ENCODE measurements at places on chromosomes 4 and X. TPM values are rescaled to one million over a fixed set of nuclear protein-coding genes. Genes with fewer than 3 reads are reported as not detected.

GRCh38 chr4:146329050-146329716 is 114.8 kb downstream of the REELD1 start:
- no peaks in the 10 kb centered on the region for H3K4me1 ChIP-seq
- H3K27ac ChIP-seq, result no peak overlapping the region
- no peaks in the 10 kb centered on the region for H3K27me3 ChIP-seq
- no peak overlapping the region for H3K4me3 ChIP-seq
- no peaks in the 10 kb centered on the region for H3K36me3 ChIP-seq

DNA sequence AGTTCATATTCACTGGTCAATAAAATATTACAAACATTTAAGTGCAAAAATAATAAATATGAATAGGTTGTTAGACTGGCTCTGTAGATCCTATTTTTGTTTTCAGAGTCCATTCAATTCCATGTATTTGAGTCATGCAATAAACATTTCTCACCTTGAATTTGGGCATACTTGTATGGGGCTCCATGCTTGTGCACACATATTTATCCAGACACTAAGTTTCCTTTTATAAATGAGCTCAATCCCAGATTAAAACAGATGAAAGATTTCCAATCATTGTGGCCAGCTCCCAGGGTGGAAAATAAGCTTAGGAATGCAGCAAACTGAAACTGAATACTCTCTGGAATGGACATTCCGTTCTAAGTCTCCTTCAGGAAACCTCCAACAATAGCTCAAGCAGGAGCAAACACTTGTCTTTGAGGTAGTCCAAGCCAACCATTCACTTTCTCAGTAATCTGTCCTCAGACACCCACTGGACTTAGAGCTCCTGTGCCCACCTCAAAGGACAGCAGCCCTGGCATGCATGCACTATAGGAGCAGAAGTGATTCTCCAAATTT is 16.4 kb downstream of the DMD start:
- H3K27ac ChIP-seq, result no peak overlapping the region
- H3K4me1 ChIP-seq, result no peaks in the 10 kb centered on the region
- no peaks in the 10 kb centered on the region for H3K36me3 ChIP-seq
- no peak overlapping the region for H3K4me3 ChIP-seq
- peak; percentile 38 for DNase-seq

GRCh38 chr4:77443941-77444340 is 161.7 kb upstream of the CXCL13 start:
- H3K27ac ChIP-seq, result no peak overlapping the region
- H3K27me3 ChIP-seq, result no peaks in the 10 kb centered on the region

GRCh38 chr4:95606739-95607138 is 58.0 kb upstream of the UNC5C start:
- no peaks in the 10 kb centered on the region for H3K27me3 ChIP-seq
- H3K36me3 ChIP-seq, result no peaks in the 10 kb centered on the region
- H3K4me1 ChIP-seq, result no peaks in the 10 kb centered on the region
- no peak overlapping the region for H3K4me3 ChIP-seq
- H3K27ac ChIP-seq, result no peak overlapping the region

GRCh38 chr4:25951390-25951952 is 37.5 kb downstream of the SMIM20 start:
- H3K36me3 ChIP-seq, result no peaks in the 10 kb centered on the region
- H3K27ac ChIP-seq, result no peak overlapping the region
- no peaks in the 10 kb centered on the region for H3K27me3 ChIP-seq
- DNase-seq, result no peak

DNA sequence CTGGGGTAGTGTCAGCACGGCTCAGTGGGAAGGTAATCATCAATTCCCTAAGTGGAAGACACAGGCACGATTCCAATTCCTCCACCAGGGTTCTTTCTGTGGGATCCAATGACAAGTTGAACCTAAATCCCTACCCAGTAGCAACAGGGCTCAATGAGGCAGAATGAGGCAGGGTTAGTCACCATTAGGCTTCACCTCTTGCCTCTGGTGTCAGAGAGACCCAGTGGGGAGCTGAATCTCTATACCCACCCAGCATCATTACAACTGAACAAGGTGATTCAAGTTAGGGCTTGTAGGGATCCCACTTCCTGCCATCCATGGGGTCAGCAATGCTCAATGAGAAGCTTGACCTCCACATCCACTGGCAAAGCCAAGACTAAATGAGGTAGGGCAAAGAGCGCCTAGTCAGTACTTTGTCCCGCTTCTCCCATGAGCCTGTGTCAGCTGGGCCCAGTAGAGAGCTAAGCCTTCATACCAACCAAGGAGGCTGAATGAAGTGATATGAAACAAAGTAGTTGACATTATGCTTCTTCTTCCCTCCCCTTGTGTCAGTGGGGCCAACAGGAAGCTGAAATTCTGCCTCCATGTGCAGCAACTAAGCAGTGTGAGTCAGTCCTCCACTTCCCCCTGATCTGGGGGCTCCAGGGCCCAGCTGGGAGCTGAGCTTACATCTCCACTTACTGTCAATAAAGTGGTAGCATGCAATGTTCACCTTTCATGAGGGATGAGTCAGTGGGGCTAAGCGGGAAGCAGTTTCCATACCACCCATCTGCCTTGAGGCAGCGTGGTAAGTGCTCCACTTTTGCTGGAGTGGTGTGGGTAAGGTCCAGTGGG is 36.4 kb upstream of the RBM41 start:
- H3K27ac ChIP-seq, result no peak overlapping the region
- H3K27me3 ChIP-seq, result no peaks in the 10 kb centered on the region
- H3K4me1 ChIP-seq, result no peaks in the 10 kb centered on the region
- H3K36me3 ChIP-seq, result no peaks in the 10 kb centered on the region

GRCh38 chr4:10732235-10732913 is 47.8 kb upstream of the CLNK start:
- no peak overlapping the region for H3K27ac ChIP-seq
- H3K36me3 ChIP-seq, result no peaks in the 10 kb centered on the region
- H3K27me3 ChIP-seq, result no peaks in the 10 kb centered on the region
- no peaks in the 10 kb centered on the region for H3K4me1 ChIP-seq

- H3K27ac ChIP-seq, result no peak overlapping the region
- H3K27me3 ChIP-seq, result no peaks in the 10 kb centered on the region
Observed at GRCh38 chr4:184348311-184349233, 125.8 kb downstream of the IRF2 start.

- peaks cover 18% of the 10 kb centered on the region for H3K4me1 ChIP-seq
- no peaks in the 10 kb centered on the region for H3K27me3 ChIP-seq
- H3K36me3 ChIP-seq, result peaks cover 13% of the 10 kb centered on the region
- H3K27ac ChIP-seq, result no peak overlapping the region
Observed at GRCh38 chr4:52711272-52711671, 40.0 kb downstream of the ERVMER34-1 start.

GRCh38 chr4:61220556-61220955 is 20.4 kb downstream of the ADGRL3 start:
- H3K27ac ChIP-seq, result no peak overlapping the region
- H3K27me3 ChIP-seq, result no peaks in the 10 kb centered on the region
- no peak overlapping the region for H3K4me3 ChIP-seq
- DNase-seq, result no peak
- H3K36me3 ChIP-seq, result no peaks in the 10 kb centered on the region
- H3K4me1 ChIP-seq, result peaks cover 29% of the 10 kb centered on the region

GRCh38 chr4:156437666-156438065 is 484.0 kb upstream of the CTSO start:
- H3K4me3 ChIP-seq, result no peak overlapping the region
- H3K27ac ChIP-seq, result no peak overlapping the region
- H3K27me3 ChIP-seq, result no peaks in the 10 kb centered on the region
- no peaks in the 10 kb centered on the region for H3K4me1 ChIP-seq

DNA sequence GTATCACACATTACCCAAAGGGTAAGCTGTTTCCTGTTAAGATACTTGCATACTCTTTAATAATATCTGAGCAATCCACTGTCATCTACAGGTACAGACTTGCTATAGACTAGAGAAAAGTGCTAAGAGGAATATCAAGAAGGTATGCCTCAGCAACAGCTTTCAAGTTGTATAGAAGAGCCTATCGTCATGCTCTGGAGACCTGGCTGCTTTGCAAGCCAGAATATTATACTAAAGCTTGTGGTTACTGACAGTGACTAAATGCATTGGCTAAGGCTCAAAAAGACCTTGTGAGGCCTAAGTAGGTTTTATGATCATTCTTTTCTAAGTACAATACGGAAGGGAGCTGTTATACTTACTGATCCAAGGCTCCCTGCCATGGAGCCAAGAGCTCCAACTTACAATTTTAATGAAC is 11.3 kb downstream of the LAMP2 start:
- DNase-seq, result no peak
- H3K4me3 ChIP-seq, result no peak overlapping the region
- no peaks in the 10 kb centered on the region for H3K36me3 ChIP-seq
- H3K27ac ChIP-seq, result no peak overlapping the region
- no peaks in the 10 kb centered on the region for H3K4me1 ChIP-seq
- H3K27me3 ChIP-seq, result no peaks in the 10 kb centered on the region

DNA sequence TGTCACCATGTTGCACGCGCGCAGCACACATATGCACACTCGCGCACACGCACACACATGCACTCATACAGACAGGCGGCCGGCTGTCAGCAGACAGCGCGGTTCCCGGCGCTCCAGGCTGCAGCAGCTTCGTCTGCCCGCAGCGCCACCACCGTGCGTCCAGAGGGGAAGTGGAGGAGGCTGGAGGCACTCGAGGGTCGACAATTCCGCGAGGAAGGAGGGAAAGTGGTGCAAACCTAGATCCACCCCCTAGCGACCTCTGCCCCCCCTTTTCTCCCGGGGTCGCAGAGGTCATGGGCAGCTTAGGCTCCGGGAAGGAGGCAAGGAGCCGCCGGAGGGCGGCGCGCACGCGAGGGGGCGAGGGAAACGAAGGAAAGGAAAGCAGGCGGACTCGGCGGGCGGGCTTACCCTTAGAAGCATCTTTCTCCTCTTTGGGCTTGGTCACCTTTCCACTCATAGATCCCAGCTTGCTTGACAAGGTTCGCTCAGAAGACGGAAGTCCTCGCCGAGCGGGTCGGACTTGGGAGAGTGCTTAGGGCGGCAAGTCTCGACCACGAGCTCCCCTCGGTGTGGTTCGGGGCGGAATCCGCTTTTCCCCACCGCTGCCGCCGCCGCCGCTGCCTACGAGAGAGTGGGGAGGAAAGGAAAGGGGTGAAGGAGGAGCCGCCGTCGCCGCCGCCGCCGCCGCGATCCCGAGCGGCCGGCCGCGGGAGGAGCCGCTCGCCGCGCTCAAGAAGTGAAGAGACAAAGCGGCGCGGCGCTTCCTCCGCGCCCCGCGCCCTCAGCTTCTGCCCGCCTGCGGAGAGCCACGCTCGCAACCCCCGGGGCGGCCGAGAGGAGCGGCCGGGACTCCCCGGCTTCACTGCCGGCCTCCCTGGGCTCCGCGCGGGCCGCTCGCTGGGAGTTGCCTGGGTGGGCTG is 326.6 kb upstream of the F9 start:
- no peaks in the 10 kb centered on the region for H3K36me3 ChIP-seq
- H3K4me3 ChIP-seq, result peak overlapping the region; percentile 49
- H3K27ac ChIP-seq, result no peak overlapping the region
- H3K27me3 ChIP-seq, result peaks cover 81% of the 10 kb centered on the region
- peaks cover 6% of the 10 kb centered on the region for H3K4me1 ChIP-seq

DNA sequence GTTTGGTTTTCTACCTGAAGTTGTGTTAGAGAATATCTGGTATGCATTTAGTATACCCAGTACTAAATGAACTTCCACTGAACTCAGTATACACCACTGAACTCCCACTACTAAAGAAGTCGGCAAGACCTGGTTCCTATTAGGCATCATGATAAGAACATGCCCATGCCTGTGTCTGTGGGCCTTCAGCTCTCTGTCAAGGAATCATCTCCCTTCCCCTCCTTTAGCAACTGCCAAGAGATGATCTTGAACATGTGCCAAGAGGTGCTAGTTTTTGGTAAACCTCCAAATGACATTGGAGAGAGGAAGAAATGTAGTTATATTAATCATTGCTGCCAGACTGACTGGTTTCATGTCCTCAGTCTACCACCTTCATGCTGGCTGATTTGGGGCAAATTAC is 113.2 kb downstream of the ATP10D start:
- no peak overlapping the region for H3K4me3 ChIP-seq
- no peaks in the 10 kb centered on the region for H3K27me3 ChIP-seq
- DNase-seq, result no peak
- no peak overlapping the region for H3K27ac ChIP-seq
- H3K36me3 ChIP-seq, result no peaks in the 10 kb centered on the region
- H3K4me1 ChIP-seq, result no peaks in the 10 kb centered on the region

DNA sequence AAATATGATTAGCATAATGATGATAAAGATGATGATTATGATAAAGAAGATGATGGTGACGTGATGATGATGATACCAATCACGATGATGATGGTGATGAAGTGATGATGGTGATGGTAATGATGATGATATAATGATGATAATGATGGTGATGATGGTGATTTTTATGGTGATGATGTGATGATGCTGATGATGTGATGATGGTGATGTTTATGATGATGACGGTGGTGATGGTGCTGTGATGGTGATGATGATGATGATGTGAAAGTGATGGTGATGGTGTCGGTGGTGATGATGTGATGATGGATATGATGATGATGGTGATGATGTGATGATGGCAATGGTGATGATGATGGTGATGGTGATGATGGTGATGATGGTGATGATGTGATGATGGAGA is 130.8 kb upstream of the PSAPL1 start:
- no peaks in the 10 kb centered on the region for H3K27me3 ChIP-seq
- no peaks in the 10 kb centered on the region for H3K36me3 ChIP-seq
- no peak overlapping the region for H3K4me3 ChIP-seq
- H3K4me1 ChIP-seq, result peaks cover 15% of the 10 kb centered on the region
- H3K27ac ChIP-seq, result no peak overlapping the region

GRCh38 chrX:143781103-143781502 is 60.6 kb upstream of the SPANXN2 start:
- H3K4me3 ChIP-seq, result no peak overlapping the region
- no peak for DNase-seq
- H3K36me3 ChIP-seq, result no peaks in the 10 kb centered on the region

Gene GABRG1
- total RNA-seq, result not detected

Gene FGF13
- 19.2 TPM for total RNA-seq

Gene CT45A1
- total RNA-seq, result not detected

Gene LANCL3
- total RNA-seq, result 0.02 TPM

Gene MAGEA12
- not detected for total RNA-seq

Gene AREG
- total RNA-seq, result not detected
